ENCODE measurements at places on chromosomes 1 and 21. TPM values are rescaled to one million over a fixed set of nuclear protein-coding genes. Genes with fewer than 3 reads are reported as not detected.
A peak's percentile ranks its signal among the peaks of the same experiment; 100 is the strongest.

Gene PLCH2
- total RNA-seq = 0.32 TPM

Gene DIO1
- not detected for total RNA-seq

Gene AGT
- total RNA-seq = not detected

DNA sequence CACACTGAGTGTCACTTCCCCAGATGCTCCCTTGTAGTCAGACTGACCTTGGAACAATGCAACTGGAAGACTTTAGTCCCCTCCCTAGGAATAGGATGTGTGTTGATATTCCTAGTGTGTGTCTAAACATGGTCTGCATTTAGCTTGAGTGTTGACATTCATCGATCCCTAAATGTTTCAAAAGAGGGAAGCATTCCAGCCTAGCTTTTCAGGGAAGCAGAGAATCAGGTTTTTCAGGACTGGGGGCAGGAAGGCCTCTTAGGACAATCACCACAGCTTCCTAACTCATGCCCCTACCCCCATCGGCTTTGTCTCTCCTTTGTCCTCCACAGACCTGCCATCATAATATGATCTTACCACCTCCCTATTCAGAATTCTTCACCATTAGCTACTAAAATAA lies 43.4 kb downstream of the NMNAT2 start:
- DNase-seq = no peak

- DNase-seq = peak; percentile 96
Observed at GRCh38 chr1:153990468-153991150, at the start of gene RPS27. RPS27 (plus strand) TSS chr1:153990762; CDS start chr1:153990797, 35 bp downstream.

Gene IRF6
- total RNA-seq = 42.0 TPM

Gene IL20
- not detected for total RNA-seq

- DNase-seq = no peak
Observed at GRCh38 chr1:29991025-29991424, 732.4 kb downstream of the MATN1 start.
